ENCODE measurements at places on chromosomes 1 and 21.

DNA sequence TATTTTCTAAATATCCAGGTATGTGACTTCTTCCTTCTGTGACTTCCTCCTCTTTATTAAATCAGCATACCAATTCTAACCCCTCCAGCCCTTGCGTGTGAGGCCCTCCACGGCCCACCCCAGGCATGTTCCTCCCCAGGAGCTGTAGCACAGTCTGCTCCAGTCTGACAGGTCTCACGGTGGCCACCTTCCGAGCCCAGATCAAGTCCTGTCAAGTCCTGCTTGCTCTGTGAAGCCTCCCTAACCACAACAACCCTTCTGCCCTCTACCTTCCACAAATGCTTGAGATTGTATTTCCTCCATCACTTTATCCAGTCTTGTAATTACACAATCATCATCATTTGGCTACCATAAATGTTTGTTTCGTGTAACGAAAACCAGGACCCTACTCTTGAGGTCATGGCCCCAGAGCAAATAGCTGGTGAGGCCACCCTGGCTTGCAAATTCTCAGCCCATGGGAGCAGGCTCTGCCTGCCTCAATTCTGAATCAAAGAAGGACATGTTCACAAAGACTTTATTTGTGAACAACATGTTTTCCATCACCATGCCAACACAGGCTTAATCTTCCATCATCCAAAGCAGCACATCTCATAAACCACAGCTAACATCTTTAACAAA is 33.0 kb upstream of the S100A7 start:
- no peak for DNase-seq

- DNase-seq = no peak
These were observed 12.5 kb downstream of the PDXK start for GRCh38 chr21:43731476-43731875.

- DNase-seq = no peak
These were observed 106.4 kb downstream of the RGL1 start for GRCh38 chr1:183911285-183911684.

DNA sequence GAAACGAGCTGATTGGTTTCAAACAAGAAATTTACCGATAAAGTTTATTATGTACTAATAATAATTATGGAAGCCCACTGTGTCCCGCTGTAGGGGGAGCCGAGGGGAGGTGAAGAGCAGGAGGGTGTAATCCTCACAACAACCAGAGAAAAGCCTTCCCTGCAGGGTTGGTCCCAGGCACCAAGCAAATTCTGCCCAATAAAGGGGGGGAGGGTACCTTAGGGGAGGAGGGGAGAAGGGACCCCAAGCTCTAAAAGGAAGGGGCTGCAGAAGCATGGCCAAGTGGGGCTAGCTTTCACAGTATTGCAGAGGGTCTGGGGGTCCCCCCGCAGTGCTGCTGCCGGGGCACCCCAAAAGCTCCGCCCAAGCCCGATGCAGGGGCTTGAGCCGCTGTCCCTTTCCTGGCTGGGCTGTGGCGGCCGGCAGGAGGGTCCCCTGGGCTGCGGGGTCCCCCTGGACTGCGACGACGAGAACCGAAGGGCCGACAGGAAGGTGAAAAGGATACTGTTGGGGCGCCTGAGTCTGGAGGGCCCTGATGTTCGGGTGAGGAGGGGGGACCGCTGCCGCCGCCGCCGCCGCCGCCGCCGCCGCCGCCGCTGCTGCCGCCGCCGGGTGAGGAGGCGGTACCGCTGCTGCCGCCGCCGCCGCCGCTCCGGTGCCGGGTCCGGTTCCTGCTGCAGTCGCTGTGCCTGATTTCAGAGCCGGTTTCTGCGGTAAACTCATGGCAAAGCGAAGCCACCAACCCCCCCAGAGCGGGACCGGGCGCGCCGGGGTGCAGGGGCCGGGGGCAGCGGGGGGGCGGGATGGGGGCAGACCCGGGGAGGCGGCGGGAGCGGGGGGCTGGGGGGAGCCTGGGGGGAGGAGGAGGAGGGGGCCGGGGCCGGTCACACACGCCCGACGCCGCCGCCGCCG is 771 bp downstream of the EIF4G3 start:
- DNase-seq = peak; percentile 34

GRCh38 chr1:178238722-178239510 is 145.0 kb downstream of the RASAL2 start:
- peak; percentile 98 for DNase-seq

DNA sequence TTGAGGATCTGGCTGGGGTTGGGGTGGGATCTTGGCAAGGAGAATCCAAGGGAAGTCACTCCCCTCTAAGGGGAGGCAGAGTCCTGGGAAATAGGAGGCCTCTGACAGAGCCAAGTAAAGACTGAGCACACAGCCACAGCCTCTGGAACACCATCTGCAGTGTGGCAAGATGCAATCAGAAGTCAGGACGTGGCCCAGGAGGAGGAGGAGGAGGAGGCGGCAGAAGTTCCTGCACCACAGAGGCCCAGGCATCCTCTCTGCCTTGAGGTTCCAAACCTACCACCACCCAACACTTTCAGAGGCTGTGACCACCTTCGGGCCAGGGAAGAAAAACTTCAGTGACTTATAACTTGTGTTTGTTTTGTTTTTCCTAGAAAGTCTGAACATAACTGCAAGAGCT is 23.7 kb upstream of the KCNE2 start:
- no peak for DNase-seq

GRCh38 chr1:183580281-183580682 is 10.0 kb downstream of the NCF2 start:
- peak; percentile 48 for DNase-seq

GRCh38 chr1:160951443-160952128 is 3.0 kb downstream of the ITLN2 start:
- peak; percentile 79 for DNase-seq
